ENCODE measurements at places on chromosomes 5 and 9.

- DNase-seq, result no peak
Observed at GRCh38 chr5:51279983-51280706, 103.1 kb upstream of the ISL1 start.

- DNase-seq, result no peak
Observed at GRCh38 chr5:113022661-113023060, 46.1 kb downstream of the DCP2 start.

- DNase-seq, result no peak
Observed at GRCh38 chr5:28632607-28633006, 1594.2 kb upstream of the CDH9 start.

- DNase-seq, result no peak
Observed at GRCh38 chr9:103713631-103714030, 380.5 kb upstream of the SMC2 start.

GRCh38 chr5:141343242-141343952 lies at the start of gene PCDHGA3:
Gene PCDHGA3, plus strand, starts transcription at chr5:141343829. Its CDS starts 205 bp downstream, at chr5:141344034.
- DNase-seq, result no peak

DNA sequence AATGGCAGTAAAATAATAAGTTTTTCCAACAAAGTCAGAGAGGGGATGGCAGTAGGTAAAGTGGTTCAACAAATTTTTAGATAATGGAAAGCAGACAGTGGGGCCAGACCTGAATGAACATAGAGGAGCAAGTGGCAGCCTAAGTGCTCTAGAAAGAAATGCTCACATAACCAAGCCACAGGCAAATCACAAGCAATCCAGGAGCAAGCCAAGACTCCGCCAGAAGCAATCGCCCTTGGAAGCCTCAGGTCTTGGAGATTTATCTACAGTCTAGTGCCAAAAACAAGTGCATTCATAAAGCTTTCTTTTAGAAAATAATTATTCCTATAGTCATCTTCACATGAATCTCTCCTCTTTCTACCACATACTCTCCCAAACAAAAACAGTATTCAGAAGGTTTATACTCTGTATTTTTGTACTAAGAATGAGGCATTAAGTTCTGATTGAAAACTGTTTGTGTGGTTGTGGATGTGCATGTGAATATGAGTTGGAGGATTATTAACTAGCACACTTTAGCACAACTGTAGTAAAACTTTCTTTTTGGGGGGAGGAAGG lies 375.5 kb downstream of the CDH9 start:
- DNase-seq, result no peak

- no peak for DNase-seq
Observed at GRCh38 chr5:29005386-29005785, 1967.0 kb upstream of the CDH9 start.

DNA sequence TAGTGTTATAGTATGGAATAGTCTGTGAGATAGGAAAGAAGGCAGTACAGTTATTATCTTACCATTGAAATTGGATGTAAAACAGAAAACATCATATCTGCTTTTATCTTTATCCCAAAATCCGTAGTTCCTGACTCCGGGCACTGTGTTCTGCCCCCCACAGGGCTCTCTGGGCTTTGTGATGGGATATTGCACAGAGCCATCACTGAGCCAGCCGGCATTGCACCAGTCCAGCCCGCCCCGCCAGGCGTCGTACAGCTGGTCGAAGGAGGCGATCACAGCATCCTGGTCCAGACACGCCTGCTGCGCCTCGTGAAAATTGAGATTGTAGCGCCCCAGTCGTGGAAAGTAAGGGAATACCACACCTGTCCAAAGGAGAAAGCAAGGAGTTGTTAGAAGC lies 76.4 kb downstream of the HAPLN1 start:
- no peak for DNase-seq

DNA sequence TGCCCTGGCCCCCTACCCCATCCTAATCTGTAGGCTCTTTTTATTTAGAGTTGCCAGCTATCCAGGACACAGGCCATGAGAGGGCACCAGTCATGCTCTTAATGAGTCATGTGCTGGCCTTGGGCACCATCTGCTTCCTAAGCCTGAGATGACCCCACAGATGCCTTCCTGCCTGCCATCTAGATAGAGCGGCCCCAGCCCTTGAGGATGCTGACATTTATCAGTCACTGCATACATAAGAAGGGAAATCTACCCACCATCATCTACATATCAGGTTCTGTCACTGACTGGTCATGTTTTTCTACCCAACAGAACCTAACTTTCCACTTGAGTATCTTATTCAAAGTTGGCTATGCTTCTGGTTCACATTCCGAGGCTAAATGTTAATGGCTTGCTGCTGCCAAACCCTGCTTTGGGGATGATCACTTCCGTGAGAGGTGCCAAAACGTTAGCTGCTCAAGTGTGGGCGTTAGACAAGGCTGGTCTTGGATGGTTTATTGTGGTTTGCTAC lies 49.9 kb upstream of the TTC23L start:
- DNase-seq, result no peak

- no peak for DNase-seq
Observed at GRCh38 chr5:150473673-150474358, 24.3 kb upstream of the RPS14 start.

DNA sequence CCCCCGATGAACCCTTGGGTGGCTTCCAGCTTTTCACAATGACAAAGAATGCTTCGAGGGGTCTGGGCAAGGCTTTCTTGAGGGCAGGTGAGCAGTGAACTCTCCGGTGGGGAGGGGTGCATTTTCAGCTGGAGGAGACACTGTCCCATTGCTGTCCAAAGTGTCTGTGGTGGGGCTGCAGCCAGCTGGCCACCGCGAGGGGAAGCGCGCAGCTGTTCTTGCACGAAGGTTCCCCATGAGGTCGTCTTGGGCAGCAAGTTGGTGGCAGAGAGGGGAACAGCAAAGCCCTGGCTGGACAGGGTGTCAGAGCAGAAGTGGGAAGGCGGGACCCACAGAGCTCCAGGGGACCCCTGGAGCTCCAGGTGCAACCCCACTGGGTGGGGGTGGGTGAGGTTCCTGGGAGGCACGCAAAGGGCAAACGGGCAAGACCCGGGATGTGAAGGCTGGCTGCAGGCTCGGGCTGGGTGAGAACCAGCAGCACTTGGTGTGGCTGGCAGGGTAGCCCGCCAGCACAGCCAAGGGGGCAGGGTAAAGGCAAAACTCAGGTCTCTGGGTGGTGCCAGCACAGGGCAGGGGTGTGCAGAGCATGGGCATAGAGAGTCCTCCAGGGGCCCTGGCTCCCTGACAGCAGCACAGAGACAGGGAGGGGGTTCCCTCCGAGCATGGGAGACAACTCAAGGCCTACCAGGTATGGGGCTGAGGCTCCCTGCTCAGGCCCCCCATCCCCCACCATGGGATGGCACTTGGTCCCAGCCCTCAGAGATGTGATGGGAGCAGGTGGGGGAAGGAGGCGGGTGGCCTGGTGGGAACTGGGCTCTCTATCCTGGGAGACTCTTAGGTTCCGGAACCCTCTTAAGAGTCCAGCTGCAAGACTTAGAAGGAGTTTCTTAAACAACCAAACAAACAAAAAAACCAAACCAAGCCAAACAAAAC lies 26.6 kb downstream of the TSPAN17 start:
- no peak for DNase-seq

All from cortex of kidney (tissue), 1 donor.